ENCODE measurements at places on chromosomes 2 and 18. TPM values are rescaled to one million over a fixed set of nuclear protein-coding genes. Genes with fewer than 3 reads are reported as not detected.

GRCh38 chr2:54416166-54416813 is 39.8 kb upstream of the SPTBN1 start:
- no peak for DNase-seq

- no peak for DNase-seq
Measured at GRCh38 chr18:5620289-5620688, 76.5 kb upstream of the EPB41L3 start.

Gene PLCD4
- total RNA-seq, result 0.49 TPM

DNA sequence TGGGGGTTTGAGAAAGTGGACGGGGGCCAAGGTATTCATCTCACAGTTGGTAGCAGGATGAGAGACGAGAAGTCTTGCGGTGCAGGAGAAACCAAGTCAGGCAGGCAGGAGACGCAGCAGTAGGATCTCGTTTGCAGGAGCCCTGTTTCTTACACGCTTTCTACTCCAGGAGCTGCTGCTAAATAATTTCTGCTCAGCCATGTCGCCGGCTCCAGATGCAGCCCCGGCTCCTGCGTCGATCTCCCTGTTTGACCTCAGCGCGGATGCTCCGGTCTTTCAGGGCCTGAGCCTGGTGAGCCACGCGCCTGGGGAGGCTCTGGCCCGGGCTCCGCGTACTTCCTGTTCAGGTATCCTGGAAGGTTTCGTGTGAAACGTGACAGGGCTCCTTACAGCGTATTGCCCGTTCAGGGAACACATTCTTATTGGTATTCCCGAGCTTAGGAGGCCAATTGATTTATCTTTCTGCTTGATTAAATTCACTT is 494 bp downstream of the ANKZF1 start:
- peak; percentile 69 for DNase-seq

DNA sequence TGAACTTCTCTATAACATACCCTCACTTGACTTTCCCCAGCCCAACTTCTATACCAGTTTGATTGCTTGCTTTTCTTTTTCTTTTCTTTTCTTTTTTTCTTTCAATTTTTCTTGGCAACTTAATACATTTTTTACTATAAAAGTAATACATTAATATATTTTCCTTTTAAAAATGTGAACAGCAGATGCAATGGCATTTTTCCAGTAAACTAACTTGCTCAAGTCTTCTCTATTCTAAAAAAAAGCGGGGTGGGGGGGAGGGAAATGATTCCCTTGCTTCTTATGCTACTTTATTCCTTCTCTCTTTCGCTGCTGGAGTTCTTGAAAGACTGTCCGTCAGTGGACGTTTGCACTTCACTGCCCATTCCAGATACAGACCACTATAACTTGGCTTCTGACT is 70.5 kb downstream of the RBMS1 start:
- no peak for DNase-seq

Gene TCF23
- total RNA-seq, result 0.12 TPM

DNA sequence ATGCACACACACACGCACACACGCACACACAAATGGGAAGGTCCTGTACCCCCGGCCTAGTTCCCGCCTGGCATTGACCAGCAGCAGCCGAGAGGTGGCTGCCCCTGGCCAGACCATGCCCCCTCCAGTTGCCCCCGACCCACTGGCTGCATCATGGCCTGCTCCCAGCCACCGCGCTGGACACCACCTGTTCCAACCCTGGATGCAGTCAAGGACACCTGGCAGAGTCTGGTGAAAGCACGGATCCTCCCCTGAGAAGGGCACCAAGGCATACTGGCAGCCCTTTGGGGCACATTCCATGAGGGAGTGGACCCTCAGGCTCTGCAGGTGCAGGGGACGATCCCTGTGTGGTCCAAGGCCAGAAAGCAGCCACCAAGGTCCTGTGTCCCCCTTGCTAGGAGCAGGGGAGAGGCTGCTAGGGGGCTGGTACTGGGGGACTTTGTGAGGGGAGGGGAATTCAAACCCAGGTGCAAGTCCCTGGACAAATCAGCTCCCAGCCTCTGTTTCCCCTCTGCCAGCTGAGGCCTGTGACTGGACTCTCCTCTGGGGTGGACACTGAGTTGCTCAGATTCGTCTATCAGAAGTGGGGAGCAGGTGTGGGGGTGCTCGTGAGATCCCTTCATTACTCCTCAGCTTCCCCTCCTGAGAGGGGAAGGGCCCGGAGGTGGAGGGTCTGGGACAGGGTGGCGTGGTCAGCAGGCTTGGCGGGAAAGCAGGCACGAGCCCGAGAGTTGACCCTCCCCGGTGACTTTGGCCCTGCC is 3.5 kb downstream of the ESPNL start:
- no peak for DNase-seq
